ENCODE measurements at places on chromosomes 3 and 15. TPM values are rescaled to one million over a fixed set of nuclear protein-coding genes. Genes with fewer than 3 reads are reported as not detected.

The CPEB1 gene
- 31.3 TPM for total RNA-seq

The TRPM1 gene
- 171 TPM for total RNA-seq

The GRM7 gene
- not detected for total RNA-seq

The C3orf85 gene
- not detected for total RNA-seq

The CADPS gene
- 0.33 TPM for total RNA-seq

The ADIPOQ gene
- not detected for total RNA-seq

The SLC24A5 gene
- 668 TPM for total RNA-seq

The GRAMD1C gene
- 4.2 TPM for total RNA-seq

The LMLN gene
- total RNA-seq: 10.2 TPM

The TMED3 gene
- total RNA-seq: 78.1 TPM

The SPINK8 gene
- not detected for total RNA-seq

The WDR76 gene
- 22.5 TPM for total RNA-seq

The PPIB gene
- 819 TPM for total RNA-seq

The PPARG gene
- total RNA-seq: 3.6 TPM

The FRMD5 gene
- total RNA-seq: 14.7 TPM

The GCHFR gene
- 2.1 TPM for total RNA-seq

The CKMT1A gene
- not detected for total RNA-seq

The AGTR1 gene
- 0.36 TPM for total RNA-seq

The GOLGA6D gene
- not detected for total RNA-seq

The NAA50 gene
- total RNA-seq: 135 TPM

The CIDEC gene
- total RNA-seq: not detected

The CYP11A1 gene
- total RNA-seq: not detected

The C3orf49 gene
- not detected for total RNA-seq

The IGSF11 gene
- 164 TPM for total RNA-seq

The PRR20G gene
- not detected for total RNA-seq

The PIGZ gene
- total RNA-seq: 5.5 TPM

The TCAIM gene
- 21.6 TPM for total RNA-seq

The CNTN3 gene
- total RNA-seq: under 0.01 TPM

The ACAN gene
- total RNA-seq: not detected

The ABI3BP gene
- under 0.01 TPM for total RNA-seq

The DCP1A gene
- total RNA-seq: 20.4 TPM

The IL16 gene
- total RNA-seq: 15.5 TPM

The LTF gene
- 1.1 TPM for total RNA-seq

The RTP3 gene
- not detected for total RNA-seq

The ZBBX gene
- not detected for total RNA-seq

The LRTM1 gene
- not detected for total RNA-seq

The TMEM207 gene
- not detected for total RNA-seq

The LCTL gene
- 2.3 TPM for total RNA-seq

The CCR1 gene
- 0.67 TPM for total RNA-seq

The SLC28A2 gene
- not detected for total RNA-seq

The SH2D7 gene
- total RNA-seq: not detected

The AADAC gene
- not detected for total RNA-seq

The SPTBN5 gene
- total RNA-seq: 2.5 TPM

The ACKR4 gene
- total RNA-seq: 1.3 TPM

The PPP4R2 gene
- total RNA-seq: 56.8 TPM

The SERINC4 gene
- not detected for total RNA-seq

All from melanocyte of skin (primary cell).